ENCODE measurements at places on chromosomes 7 and 10.
A peak's percentile ranks its signal among the peaks of the same experiment; 100 is the strongest.

DNA sequence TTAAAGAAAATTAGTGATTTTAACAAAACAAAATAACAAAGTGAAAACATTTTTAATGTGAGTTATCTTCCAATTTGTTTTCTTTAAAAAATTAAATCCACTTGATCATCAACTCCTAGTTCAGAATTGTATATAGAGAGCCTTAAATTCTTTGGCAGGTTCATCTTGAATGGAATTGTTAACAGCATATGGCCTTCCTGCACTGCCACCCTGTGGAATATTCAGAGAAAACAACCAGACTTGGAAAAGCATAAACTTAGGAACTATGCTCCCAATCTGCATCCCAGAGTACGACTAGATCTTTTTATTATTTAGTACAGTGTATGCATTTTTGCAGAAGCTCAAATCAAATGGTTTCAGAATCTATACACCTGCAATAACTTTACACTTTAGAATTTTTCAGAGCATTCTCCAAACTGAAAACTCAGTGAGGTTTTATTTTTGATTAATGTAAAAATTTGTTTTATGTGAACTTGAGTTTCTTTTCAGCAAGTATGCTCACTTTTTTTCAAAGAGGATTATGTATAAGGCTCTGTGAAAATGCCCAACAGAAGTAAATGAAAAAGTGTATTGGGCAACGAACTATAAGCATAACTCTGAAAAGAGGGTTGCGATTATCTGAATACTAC, 44.9 kb upstream of the ANK3 start:
- peak; percentile 42 for DNase-seq

- no peak for DNase-seq
Measured at GRCh38 chr7:129652914-129653313, 41.4 kb downstream of the NRF1 start.

GRCh38 chr10:59626523-59626869, 83.2 kb downstream of the SLC16A9 start:
- no peak for DNase-seq

GRCh38 chr7:47582764-47583738, 1.1 kb upstream of the TNS3 start:
- no peak for DNase-seq

DNA sequence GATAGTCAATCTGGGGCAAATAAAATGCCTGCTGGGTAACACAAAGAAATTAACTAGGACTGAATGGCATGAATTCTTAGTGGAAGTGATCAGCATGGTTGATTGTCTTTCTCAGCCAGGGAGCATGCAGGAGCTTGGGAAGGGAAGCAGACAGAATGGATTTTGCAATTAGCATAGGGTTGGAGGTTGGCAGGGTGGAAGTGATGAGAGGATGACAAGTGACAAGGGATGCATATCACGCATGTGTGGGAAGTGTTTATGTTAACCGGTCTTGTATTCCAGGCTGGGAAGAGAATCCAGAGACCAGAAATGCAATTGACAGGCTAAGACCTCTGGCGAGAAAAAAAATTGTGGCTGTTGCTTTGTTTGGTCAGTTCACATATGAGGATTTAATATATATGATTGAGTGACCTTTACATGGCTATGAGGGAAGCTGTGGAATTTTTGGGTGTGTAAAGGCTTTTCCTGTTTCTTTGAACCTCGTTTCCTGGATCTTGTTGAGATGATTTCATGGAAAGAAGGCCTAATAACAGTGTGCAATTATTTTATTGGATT, 8.3 kb downstream of the MDFIC start:
- DNase-seq, result no peak

DNA sequence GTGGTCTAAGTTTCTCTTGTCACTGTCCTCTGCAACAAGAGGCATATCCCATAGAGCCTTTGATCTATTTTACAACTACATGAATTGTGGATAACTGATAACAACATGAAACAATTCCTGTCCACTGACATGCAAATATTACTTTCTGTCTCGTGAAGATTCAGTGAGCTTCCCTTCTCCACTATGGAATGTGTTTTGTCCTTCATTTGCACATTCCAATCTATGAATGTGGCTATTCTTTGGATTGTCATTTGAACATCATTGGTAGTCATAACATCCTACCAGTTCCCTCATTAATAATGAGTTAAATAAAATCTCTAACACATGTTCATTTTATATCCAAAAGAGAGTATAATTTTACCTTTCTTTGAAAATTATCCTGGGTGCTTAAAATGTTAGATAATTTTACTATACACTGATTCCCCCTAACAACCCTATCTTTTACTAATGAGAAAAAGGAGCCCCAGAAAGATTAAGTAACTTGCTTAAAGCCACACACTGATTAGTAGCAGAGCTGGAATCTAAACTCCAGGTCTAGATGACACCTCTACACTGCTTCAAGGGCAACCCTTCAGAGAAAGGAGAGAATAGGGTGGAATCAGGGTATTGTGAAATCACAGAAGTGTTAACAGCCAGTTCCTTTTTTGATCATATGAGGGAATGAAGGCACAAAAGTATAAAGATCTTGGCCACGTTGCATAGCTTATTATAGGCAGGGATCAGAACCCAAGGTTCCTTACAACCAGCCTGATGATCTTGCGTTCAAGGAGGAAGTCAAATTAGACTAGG, 39.1 kb downstream of the PDE1C start:
- no peak for DNase-seq

- DNase-seq, result no peak
Measured at GRCh38 chr7:151647874-151648273, 128.2 kb upstream of the RHEB start.

DNA sequence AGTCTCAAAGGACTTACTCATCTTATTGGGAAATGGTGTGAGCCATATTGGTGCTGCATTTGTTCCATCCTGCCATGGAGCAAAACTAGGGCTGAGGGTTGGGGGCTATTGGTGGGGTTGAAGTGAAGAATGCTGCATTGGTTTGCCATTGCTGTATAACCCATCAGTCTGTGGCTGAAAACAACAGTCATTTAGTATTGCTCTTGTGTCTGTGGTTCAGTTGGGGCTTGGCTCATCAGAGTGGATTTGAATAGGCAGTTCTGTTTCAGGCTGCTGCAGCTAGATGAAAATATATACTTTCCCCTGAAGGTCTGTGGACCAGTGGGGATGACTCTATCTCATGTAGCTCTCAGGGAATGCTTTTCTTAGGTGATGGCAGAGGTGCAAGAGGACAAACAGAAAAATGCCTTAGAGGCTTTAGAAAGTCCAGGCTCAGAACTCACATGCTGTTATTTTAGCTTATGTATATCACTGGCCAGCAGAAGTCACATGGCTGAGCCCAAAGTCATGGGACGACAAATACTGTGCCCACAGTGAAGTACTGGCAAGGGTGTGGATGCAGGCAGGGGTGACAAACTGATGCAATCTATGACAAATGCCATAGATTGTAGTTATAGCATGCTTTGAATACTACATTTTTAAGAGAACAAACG, 15.2 kb upstream of the EXOC6 start:
- no peak for DNase-seq

- DNase-seq, result no peak
Measured at GRCh38 chr10:120941501-120941900, 90.3 kb downstream of the WDR11 start.

DNA sequence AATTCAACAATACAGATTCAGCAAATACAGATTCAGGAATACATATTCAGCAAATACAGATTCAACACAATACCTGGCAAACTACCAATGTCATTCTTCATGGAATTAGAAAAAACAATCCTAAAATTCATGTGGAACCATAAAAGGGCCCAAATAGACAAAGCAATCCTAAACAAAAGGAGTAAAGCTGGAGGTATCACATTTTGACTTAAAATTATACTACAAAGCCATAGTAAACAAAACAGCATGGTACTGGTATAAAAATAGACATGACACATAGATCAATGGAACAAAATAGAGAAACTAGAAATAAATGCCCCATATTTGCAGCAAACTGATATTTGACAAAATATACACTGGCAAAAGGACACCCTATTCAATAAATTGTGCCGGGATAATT, 3.4 kb upstream of the NT5C3A start:
- no peak for DNase-seq

DNA sequence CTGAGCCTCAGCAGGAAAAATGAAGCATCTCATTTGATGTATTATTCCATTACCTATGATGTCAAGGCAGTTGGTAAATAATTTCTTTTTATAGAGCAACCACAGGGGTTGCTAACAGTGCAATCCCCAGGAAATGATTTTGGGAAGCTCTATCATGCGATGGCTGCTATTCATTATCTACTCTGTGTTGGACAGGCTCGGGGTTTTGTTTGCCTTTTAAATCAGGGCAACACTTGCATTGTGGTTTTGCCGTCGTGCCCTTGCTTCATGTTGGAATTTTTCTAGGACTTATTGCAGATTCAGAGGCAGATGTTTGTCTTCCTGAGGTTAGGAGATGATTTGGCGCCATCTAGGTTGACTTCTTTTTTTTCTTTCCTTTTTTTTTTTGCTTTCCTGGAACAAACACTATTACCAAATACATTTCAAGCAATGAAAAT, 128.4 kb downstream of the BICC1 start:
- no peak for DNase-seq

DNA sequence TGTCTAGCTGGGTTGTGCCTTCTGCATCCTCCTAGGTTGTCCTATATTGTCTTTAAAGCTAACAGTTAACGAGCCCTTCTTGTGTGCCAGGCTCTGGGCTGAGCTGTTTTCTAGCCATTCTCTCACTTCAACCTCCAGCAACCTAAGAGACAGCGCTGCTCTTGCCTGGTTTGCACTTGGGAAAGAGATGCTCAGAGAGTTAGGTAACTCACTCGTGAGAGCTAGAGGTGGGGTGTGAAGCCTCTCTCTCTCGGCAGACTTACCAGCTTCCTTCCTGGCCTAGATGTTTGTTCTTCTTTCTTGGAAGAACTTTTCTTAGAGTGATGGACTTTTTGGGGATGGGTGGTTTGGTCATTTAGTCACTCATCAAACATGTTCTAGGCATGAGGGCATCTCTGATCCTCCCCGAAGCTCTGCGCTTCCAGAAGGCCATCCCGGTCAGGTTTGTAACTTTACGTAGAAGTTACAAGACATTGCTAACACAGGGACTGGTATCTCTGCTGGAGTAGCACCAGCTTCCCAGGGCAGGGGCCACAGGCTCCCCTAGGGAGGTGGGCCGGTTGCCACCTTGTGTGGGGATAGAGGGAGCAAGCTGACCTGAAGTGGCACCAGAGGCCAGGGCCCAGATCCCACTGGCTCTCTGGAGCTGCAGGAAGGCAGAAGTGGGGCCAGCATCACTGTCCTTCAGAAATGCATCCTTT, 14.3 kb downstream of the TSPAN15 start:
- DNase-seq, result no peak

- DNase-seq, result peak; percentile 51
Measured at GRCh38 chr7:139673230-139673629, 104.6 kb downstream of the HIPK2 start.

- no peak for DNase-seq
Measured at GRCh38 chr10:24313283-24313682, 104.3 kb downstream of the KIAA1217 start.

GRCh38 chr10:3487228-3487627, 297.8 kb downstream of the KLF6 start:
- no peak for DNase-seq

- no peak for DNase-seq
Measured at GRCh38 chr10:30883116-30883515, 148.5 kb downstream of the ZNF438 start.

DNA sequence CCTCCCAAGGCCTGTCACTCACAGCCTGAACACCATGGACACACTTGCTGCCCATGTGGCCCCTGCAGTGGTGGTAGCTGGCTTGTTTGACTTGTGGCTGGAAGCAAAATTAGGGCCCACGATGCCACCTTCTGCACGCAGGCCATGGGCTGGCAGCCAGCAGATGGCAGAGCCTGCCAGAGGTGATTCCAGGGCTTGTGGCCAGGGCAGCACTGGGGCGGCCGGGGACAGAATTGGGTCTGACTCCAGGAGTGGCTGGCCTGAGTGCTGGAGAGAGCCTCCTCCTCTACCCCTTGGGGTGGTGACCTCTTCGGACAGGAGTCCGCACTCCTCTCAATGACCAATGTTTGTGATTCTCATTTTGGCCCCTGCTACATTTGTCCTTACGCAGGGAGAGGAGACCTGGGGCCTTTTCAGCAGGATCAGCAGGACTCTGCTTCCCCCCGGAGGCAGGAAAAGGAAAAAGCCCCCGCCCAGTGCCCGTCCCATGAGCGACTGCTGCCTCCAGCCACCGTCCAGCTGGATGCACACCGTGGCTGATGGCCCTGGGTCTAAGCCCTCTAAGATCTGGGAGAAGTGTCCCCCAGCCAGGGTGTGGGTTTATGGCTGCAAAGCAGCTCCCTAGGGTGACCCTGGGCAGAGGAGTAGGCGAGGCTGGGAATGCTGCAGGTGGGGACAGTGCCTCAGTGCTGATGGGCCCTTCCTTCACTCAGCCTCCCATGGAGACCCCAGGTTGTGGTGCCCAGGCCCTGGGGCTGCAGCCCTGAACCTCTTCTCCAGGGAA, 26.5 kb downstream of the DNAJB12 start:
- peak; percentile 81 for DNase-seq

DNA sequence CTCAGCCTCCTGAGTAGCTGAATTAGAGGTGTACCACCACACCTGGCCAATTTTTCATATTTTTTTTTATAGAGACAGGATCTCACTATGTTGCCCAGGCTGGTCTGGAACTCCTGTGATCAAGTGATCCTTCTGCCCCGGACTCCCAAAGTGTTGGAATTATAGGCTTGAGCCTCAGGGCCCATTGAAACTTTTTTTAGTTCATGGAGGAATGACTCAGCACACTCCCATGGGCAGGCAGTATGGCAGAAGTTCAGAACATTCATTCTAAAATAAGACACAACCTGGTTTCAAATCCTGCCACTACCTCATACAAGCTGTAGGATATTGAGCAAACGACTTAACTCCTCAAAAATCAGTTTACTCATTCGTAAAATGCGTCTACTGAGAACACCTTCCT, 320.4 kb upstream of the SP8 start:
- no peak for DNase-seq

DNA sequence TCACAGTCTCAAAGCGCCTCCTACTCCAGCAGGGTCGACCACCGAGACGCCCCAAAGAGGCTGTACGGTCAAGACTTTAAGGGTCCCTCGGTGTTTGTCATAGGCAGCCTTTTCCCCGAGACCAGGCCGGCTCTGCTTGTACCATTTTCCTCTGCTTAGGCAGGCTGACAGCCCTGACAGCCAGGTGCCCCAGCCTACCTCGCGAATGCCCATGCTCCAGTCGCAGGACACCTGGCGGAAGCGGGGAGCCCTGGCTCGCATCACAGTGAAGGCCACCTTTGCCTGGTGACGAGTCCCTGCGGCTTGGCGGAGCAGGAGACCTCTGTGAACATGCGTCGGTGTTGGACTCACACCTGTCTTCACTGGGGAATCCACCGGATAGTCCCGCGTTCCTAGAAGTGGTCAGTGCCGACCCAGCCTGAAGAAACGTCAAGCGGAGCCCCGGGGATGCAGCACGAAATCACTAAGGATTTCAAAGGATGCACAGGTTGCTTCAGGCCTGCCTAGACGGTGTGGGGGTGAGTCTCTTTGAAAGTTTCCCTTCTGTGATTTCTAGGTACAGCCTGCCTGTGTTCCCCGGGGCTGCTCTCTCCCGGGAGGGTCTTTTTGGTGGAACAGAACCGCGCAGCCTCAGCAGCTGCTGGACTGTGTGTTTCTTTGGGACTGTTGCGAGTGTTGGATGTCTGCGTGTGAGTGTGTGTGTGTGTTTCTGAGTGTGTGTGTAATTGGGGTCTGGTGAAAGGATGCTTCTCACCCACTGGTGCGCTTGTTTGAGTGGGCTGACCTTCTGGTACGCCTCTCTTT, 30.5 kb upstream of the ZNF273 start:
- DNase-seq, result no peak

GRCh38 chr7:53397911-53398310, 362.5 kb downstream of the POM121L12 start:
- no peak for DNase-seq

GRCh38 chr10:94131885-94132284, 138.2 kb downstream of the PLCE1 start:
- no peak for DNase-seq

- no peak for DNase-seq
Measured at GRCh38 chr7:155667241-155667829, 22.9 kb downstream of the RBM33 start.
